ENCODE measurements at places on chromosomes 7 and 10.

DNA sequence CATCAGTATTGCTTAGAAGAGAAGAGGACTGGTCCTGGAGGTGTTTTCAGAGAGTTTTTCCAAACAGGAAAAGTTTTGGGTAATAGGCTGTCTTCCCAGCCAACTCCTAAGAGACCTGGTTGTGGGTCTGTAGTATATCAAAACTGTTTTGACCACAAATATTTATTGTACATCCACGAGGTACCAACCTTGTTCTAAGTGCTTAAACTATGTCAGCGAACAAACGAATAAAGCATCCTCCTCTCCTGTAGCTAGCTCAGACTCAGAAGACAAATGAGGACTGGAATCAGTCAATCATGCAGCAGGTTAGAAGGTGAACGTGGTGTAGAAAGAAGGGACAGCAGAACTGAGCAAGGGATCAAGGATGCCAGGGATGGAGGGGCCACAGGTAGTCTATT is 61.6 kb upstream of the MKI67 start:
- DNase-seq: no peak

DNA sequence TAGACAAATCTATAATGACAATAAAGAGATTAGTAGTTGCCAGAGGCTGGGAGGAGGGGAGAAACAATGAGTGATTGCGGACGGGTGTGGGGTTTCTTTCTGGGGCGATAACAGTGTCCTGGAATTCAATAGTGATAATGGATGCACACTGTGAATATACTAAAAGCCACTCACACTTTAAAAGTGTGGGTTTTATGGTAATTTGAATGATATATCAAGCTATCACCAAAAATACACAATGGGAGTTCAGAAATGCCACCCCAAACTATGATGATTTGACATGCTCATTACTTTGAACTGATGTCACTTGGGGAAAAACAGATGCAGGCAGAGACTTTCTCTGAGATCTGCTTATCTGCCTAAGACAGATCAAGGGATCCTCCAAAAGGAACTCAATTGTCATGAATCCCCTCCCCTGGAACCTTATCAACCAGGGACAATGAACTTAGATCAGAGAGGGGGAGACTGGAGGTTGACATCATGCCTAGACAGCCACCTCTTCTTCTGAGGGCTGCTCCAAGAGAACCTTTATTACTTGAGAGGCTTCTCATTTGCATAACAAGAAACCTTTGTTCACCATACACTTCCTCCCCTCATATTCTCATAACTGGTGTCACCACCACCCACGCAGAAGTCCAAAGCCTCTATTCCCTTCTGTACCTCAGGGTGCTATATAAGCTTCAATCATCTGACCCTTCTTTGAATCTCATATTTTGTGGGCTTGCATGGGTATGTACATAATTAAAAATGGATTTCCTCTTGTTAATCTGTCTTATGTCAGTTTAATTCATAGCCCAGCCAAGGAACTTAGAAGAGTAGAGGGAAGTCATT is 14.8 kb upstream of the ZC3HAV1 start:
- DNase-seq: no peak

DNA sequence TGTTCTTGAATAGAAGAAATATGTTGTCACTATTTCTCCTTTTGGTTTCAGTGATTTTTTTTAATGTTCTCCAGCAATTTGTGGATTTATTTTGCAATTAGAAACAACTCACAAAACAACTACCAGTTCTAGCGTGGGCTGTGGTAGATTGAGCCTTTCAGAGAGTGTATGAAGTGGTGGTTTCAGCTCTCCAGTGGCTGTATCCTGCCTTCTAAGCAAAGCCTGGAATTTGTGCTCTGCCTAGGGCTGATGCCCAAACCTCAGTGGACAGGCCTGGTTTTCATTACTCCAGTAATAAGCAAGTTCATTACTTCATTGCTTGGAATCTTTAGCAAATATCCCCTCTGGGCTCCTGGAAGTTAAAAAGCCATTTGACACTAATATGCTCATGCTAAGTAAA is 35.9 kb downstream of the APBB1IP start:
- no peak for DNase-seq

DNA sequence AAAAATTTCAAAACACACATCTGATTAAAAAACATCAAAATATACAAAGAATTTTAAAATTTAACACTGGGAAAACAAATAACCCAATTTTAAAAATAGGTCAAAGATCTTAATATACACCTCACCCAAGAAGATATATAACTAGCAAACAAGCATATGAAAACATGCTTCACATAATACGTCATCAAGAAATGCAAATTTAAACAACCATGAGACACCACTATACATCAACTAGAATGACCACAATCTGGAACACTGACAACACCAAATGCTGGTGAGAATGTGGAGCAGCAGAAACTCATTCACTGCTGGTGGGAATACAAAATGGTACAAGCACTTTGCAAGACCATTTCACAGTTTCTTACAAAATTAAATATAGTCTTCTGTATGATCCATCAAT is 498.4 kb downstream of the IPMK start:
- DNase-seq: no peak

GRCh38 chr7:6558837-6559236 is 7.6 kb upstream of the GRID2IP start:
- no peak for DNase-seq

DNA sequence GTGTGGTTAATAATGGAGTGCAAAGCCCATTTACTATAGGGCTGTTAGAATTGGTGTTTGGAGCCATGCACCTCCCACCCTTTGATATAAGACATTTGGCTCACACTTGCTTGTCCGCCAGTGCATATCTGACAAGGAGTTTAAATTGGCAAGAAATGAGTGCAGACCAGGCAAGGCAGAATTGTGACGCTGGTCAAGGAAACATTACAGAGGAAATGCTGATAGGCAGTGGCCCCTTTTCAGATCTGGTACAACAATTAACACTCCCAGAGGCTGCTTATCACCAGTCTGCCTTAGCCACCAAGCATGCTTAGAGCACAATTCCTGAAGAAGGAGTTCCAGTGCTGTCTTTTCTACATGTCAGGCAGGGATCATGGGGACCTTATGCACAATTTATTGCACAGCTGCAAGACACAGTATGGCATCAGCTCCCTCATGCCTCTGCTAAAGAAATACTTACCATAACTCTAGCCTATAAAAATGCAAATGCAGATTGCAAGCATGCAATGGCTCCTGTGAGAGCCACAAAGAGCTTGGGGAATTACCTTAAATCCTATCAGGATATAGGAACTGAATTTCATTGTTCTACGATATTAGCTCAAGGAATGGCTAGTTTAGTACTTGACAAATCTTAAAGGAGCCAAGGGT is 35.2 kb downstream of the OR13A1 start:
- DNase-seq: no peak
